ENCODE measurements at places on chromosomes 4 and X.

- no peak for DNase-seq
Observed at GRCh38 chr4:166274136-166274761, 401.2 kb downstream of the TLL1 start.

GRCh38 chr4:112926819-112927218, 122.6 kb upstream of the ANK2 start:
- DNase-seq: no peak

- DNase-seq: no peak
Observed at GRCh38 chr4:26433556-26433955, 56.7 kb downstream of the CCKAR start.

DNA sequence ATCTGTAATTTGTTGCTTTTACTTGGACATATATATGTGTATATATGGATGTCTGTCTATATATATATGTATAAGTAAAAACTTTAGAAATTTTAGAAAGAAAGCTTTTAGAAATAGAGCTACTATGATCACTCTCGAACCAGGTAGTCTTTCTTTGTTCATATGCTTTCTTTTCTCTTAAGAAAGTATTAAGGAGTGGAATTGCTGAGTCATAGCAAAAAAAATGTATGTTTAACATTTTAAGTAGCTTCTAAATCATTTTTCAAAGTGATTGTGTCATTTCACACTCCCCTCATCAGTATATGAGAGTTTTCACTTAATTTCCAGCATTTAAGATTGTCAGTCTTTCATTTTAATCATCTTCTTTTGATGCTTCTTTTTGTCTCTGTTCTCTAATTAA, 447.9 kb upstream of the TECRL start:
- DNase-seq: no peak

DNA sequence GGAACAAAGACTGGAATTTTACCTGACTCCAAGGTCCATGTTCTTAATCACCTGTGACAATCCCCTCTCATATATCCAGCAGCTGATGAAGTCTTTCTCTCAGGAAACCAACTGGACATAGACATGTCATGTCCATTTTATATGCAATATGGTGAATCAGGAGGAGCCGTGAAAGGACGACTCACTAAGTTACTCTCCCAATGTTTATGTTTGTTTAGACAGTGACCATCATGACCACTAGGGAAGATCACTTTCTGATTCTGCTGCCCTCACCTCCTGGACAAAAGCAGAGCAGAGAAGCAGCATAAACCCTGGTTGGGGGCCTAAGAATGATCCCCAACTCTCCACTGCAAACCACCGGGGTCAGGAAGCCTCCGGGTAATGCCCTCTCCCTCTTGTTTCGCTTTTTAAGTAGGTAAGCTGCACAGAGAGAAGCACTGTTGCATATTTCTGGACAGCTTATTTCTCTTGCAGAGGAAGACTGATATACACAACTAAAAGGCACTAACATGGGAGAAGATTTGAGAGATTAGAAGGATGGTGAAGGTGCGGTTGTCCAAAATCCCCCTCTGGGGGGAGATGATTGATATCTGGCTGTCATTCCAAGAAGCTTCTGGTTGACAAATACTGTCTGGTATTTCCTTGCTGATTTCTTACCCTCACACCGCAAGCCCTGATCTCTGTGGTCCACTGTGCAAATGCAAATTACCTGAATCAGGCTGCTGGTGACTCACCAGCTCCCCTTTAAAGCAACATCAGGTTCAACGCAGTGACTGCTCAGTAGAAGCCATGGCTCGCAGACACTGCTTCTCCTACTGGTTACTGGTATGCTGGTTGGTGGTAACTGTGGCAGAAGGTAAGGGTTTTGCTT, at the start of gene ODAPH:
Gene ODAPH (plus strand): TSS at position 773 of the 871 bp plus-strand sequence. CDS start 17 bp downstream, at position 790.
- DNase-seq: no peak

DNA sequence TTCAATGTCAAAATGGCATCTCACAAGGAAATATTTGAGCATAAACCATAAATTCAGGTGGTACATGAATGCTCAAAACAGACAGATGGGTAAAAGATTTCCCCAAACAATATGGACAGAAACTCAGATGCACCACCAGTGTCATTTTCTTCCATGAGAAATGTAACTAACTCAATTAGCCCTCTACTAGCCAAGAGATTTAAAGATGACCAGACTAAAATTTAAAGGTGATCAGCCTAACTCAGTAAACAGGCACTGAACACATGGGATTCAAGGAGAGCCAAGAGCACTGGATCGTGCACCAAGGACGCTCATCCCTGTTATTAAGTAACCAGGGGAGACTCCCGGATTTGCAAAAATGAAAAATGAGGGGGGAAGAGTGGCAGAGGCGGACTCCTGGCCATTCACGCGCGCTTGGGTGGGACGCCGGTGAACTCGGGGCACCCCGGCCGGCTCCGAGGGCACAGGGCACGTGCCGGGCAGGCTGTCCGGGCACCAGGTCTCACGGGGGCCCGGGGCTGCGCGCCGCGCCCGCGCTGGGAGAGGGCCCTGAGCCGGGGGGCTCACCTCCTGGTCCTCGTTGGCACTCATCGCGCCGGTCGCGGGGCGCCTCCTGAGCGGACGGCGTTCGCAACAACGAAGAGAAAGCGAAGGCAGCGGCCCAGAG, 490 bp downstream of the RWDD4 start:
- DNase-seq: peak; percentile 39

DNA sequence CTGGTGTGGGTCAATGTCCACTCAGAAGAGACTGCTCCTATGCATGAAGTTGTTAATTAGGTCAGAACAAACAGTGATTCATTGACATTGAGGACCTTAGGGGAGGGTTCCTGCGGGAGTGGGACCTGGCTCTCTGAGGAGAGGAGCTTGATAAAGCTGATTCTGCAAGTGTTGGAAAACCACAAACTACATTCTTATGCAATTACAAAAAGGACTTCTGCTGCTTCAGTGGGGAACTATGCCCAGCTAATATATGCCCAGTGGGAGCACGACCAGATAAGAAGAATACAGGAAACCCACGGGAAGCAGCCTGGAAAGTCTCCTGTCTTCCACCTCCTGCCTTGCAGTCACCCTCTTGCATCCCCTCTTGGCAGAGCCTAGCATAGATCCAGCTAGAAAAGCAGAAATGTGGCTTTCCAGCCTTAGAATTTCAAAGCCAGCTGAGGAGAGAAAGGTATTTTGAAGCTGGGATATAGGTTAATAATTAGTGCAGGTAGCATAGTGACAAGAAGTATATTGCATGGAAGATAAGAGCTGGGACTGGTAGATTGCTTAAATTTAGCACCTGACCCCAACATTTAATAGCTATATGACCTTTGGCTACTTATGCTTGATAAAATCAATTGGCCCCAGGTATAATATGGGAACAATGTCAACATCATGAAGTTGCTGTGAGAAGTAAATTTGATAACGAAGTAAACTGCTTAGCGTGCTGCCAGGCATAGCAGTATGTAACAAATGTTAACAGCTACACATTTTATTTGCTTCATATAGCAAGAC, 34.9 kb upstream of the UGT8 start:
- DNase-seq: no peak

- no peak for DNase-seq
Observed at GRCh38 chrX:10041383-10041782, 74.2 kb downstream of the CLDN34 start.

GRCh38 chr4:15479089-15479912, 9.6 kb downstream of the CC2D2A start:
- peak; percentile 69 for DNase-seq

DNA sequence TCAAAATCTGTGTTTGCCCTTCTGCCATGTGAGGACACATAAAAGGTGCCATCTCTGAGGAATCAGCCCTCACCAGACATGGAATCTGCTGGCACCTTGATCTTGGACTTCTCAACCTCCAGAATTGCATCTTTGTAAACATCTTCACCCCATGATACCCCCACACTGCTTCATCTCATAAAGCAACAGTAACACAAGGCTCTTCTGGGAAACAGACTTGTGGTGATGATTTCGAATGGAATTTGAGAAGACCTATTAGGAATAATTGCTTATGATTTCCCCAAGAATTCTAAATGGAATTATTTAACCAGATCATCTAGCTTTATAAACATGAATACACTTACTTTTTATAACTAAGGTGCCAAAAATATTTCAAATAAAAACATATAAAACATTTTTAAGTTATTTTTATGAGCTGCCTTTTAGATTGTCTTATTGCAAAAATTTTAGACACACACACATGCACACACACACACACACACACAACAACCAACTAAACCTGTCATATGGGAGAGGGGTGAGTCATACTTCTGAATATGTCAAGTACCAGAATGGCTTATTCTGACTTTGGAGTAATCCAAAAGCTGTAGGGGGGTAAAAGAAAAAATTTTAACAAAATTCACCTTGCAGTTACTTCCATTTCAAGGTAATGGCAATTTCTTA, 82.0 kb downstream of the USP46 start:
- no peak for DNase-seq

DNA sequence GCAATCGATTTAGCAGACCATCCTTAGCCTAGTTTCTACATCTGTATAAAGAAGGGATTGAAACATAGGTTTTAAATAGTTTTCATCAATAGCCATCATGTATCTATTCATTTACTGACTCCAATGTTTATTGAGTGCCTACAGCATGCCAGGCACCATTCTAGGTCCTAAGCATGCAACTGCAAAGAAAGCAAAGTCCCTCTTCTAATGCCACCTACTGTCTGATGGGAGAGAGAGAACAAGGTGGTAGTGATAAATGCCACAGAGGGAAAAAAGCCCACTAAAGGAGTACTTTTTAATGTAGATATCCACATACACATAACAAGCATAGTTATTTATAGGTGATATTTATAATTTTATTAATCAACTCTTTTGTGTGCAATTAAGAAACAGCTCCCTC, 67.6 kb upstream of the PPARGC1A start:
- no peak for DNase-seq

- no peak for DNase-seq
Observed at GRCh38 chrX:23515028-23515427, 152.3 kb upstream of the PRDX4 start.

DNA sequence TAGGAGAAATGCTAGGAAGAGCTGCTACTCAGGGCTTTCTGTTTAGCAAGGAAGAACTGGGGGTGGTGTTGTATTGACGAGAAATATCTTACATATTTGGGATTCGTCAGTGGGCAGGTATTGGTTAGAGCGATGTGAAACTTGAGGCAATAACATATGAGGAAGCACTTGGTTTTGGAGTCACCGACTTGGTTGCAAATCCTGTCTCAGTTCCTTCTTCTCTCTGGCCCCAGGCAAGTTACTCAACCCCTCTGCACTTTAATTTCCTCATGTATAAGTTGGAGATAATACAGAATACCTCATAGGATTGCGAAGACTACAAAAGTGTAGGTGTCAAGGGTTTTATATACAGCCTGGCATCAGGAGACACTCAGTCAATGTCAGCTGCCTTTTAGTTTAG, 34.1 kb downstream of the GPAT3 start:
- DNase-seq: peak; percentile 44

DNA sequence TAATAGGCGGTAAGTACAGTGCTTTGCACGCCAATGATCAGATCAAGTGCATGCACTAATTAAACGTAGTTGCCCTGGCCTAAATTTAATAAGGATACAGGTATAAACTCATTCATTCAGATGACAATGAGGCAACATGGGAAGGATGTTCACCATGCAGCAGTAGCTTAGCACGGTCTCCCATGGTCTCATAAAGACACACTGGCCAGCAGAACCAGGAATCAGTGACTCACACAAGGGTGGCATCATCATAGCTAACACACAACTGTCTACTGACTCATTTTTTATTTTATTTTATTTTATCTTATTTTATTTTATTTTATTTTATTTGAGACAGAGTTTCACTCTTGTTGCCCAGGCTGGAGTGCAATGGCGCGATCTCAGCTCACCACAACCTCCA, 42.7 kb downstream of the TMEM156 start:
- DNase-seq: no peak

DNA sequence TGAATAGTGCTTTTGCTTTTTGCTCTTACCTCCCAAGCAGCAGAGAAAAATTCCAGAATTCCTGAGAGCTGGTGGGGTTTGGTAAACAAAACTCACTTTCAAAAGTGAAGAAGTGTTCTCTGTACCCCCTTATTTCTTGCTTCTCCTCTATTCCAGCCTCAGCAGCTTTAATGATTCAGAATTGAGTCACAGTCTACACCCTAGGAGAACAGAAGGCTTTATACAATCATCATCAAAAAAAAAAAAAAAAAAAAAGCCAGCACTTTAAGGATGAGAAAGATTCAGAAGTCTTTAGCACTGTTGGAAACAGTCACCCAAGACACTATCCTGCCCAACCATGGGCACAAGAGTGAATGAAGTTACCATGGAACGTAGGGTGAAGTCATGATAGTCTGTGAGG, 1583.1 kb upstream of the PCDH10 start:
- no peak for DNase-seq

DNA sequence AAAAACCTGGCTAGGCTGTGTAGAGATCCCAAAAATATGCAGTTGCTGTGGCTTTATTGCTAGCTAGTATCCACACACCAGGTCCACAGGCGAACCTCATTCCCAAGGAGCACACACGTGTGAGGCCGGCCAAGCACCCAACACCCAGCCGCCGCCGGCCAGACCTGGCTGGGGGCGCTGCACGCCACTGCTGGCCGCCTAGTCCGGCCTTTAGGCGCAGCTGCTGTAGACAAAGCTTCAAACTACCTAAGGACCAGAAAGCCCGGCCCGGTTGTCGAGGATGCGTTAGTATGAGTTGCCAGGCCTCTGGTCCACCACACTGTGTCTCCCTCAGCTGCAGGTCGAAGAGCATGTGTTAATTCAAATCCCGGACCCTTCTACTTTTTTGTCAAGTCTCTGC, 3.1 kb downstream of the POU3F4 start:
- DNase-seq: no peak

GRCh38 chr4:176791591-176792325, 964 bp downstream of the VEGFC start:
- DNase-seq: peak; percentile 6

- peak; percentile 5 for DNase-seq
Observed at GRCh38 chr4:168723020-168723419, 226.2 kb downstream of the PALLD start.

DNA sequence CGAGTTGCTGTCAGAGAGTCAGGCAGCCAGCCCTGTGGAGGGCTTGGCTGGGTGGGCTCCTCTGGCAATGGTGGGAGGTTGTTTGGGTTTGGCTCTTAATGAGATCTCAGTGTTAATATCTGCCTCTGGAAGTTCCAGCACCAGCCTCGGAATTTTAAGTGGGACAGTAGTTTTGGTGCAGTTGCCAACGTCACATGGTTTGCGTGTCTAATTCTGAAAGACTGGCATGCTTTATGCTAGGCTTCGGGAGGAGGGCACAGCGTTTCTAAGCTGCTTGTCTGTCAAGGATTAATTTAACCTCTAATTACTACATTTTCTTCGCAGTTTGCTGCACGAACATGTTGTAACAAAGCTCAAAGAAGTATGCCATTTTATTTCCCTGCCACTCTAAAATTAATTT, 9.2 kb downstream of the MAMLD1 start:
- DNase-seq: no peak

DNA sequence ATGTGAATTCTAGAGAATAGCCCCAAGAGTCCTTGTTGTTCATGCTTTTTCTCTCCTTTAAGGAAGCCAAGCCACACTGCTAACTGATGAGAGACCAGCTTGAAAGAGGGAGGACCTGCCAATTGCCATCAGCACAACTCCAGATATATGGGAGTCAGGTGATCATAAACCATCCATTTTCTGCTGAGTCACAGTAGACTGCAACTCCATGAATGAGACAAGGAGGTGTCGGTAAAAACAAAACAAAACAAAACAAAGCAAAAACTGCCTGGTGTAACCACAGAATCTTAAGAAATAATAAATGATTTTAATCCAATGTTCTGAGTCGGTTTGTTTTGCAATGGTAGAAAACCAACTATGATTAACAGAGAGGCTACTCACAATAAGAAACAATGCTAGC, 837.3 kb downstream of the PCDH7 start:
- no peak for DNase-seq
